Left ventricle myocardium superior (tissue), 1 donor: ENCODE measurements at places on chromosomes 12 and 14. TPM values are rescaled to one million over a fixed set of nuclear protein-coding genes. Genes with fewer than 3 reads are reported as not detected.

DNA sequence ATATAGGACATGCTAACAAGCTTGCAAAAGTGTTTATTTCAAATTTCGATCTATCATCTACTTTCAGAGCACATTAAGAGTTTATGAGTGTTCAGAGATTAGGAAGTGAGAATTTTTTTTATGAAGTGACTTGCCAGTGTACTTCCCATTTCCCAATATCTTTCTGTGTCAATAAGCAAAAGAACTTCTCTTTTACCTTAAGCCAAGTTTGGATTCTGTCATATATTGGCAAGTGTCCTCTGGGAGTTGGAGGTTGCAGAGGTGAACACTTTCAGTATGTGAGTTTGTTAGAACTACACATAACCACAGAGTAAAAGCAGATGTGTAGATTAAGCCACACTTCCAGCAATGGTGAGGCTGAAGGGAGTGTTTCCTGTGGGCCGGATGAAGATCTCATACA lies 16.6 kb upstream of the KLRF1 start:
- DNase-seq: no peak

- DNase-seq: peak; percentile 60
These were observed 536 bp upstream of the DAAM1 start for GRCh38 chr14:59187802-59188460.

- no peak for DNase-seq
These were observed 157.4 kb downstream of the FBXL14 start for GRCh38 chr12:1436981-1437380.

DNA sequence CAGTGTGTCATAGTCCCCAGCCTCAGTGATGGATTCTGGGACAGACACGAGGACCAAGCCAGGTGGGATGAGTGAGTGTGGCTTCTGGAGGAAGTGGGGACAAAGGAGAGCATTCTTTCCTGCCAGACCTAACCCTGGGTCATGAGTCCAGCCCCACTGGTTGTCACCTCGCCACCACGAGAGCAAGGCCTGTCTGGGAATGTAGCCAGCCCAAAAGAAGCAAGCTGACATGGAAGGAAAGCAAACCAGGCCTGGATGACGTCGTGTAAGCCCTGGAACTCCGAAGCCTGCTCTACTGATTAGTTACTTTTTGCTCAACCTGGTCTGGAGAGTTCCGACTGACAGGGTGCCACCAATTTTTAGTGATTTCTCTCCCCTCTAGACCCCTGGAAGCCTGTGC lies 105.9 kb downstream of the SINHCAF start:
- DNase-seq: no peak

DNA sequence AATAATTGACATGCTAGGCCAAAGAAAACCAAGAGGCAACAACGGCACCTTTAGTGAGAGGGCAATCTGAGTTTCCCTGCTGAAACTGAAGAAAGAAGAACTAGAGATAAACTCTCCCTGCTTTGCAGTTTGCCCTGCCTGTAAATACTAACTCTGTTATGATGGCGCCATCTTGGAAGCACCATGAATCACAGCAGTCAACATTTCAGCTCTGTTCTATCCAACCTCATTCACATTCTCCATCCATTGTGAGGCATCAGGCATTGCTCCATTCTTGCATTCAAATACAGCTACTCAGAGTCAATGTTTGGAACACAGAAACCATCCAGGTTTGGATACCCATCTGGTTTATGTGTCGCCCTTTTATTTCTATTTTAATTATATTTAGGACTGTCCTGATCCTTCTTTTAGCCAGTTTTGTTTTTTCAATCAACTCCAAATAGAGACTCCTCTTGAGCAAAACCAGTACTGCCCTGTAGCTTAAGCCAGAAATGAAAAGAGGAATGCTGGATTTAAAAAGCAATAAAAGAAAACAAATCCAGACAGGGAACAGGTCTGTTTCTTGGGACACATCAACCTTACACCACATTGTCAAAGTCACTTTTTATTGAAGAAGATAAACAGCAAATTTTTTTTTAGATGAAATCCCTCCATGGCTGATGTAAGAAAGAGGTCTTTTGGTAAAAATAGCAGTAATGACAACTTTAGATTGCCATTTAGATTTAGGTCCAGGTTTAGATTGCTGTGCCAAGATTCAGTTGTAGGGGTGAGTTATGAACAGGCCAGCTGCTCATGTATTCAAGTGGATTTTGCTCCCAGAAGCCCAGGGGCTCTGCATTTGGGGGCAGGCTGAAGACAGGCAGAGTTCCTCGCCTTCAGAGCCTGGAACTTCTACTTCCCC lies 33.3 kb upstream of the PPM1A start:
- no peak for DNase-seq

DNA sequence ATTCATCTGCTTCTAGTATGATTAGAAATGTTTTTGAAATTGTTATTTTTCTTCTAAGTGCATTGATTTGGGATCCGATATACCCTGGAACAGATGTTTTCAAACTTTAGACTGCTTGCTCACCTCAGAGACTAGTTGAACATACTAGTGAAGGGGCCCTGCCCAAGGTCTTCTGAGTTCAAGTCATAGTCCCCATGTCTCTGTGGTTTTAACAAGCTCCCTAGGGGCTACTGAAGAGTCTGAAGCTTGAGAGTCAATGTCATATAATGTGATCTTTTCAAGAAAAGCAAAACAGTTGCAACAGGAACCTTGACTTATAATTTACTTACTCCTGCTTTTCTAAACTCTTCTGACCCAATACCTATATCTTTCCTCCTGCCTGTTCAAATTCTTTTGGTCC lies 7.5 kb upstream of the UBE2N start:
- DNase-seq: no peak

DNA sequence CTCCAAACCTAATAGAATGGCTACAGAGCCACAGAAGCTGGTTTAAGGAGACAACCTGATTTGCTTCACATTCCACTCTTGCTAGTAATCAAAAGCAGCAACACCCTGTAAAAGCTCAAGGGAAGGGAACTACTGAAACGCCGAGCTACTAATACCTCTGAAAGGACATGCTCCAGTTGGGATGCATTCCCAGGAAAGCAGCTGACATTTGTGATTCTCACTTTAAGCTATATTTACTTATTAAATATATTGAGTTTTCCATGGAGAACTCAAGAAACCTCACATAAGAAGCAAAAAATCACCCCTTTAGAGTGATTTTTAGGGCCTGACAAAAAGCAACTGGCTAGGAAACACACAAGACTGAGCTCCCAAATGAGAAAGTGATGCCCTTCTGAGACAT lies 1073.0 kb upstream of the FLRT2 start:
- DNase-seq: no peak

- DNase-seq: peak; percentile 65
These were observed at the start of gene TMEM179 for GRCh38 chr14:104604458-104605449. TMEM179 (minus strand) TSS chr14:104604772; CDS start chr14:104604741, 31 bp downstream.

GRCh38 chr14:58288106-58288792 lies 10.1 kb upstream of the ARID4A start:
- no peak for DNase-seq

DNA sequence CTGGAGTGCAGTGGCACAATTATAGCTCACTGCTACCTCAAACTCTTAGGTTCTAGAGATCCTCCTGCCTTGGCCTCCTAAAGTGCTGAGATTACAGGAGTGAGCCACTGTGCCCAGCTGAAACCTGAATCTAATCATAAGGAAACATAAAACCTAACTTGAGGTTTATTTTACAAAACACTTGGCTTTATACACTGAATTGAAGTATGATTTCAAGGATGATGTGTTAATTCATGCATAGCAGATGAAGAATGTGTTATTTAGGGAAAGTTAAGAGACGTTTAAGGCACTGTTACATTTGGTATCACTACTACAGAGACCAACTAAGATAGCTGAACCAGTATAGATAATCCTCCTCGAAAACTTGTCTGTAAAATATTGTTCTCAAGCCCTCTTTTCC lies 6.4 kb downstream of the DICER1 start:
- no peak for DNase-seq

GRCh38 chr14:71328183-71328582 lies 420.9 kb downstream of the PCNX1 start:
- no peak for DNase-seq

- DNase-seq: no peak
These were observed 198.7 kb downstream of the DACT1 start for GRCh38 chr14:58836303-58836974.

GRCh38 chr14:100213587-100213955 lies 25.4 kb upstream of the YY1 start:
- no peak for DNase-seq

DNA sequence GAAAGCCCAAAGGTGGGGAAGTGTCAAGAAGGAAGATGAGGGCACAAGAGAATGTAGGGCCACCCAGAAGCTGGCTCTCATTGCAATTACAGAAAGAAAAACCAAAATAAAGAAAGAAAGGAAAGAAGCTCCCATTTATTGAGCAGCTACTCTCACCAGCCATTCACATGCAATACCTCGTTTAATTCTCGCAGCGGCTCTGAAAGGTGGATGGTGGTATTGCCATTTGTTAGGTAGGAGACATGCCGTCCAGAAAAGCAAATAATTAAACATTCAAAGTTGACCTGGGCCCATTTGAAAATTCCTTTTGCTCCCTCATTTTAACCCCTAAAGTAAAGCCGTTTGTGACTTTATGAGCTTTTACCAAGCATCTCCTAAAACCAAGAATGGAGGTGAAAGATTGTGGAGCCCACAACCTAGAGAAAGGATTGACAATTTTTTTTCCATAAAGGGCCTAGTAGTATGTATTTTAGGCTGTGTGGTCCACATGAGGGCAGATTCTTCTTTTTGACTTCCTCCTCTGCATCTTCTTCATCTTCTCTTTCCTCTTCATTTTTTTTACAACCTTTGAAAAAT lies 5.3 kb downstream of the SERPINA3 start:
- DNase-seq: no peak

DNA sequence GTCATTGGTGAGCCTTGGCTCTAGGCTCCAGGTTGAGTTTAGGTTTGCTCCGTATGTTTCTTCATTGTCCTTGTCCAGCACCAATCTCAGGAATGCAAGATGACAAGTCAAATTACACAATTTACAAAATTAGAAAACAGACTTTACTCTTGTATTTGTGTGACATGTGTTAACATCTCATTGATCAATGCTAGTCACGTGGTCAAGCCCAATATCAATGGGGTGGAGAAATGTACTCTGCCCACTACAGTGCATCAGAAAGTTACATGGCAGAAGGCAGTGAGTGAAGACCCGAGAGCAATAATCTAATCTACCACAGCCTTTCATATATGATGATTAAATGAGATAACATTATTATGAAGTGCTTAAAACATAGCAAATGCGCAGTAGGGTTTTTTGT lies 94.8 kb downstream of the ETNK1 start:
- no peak for DNase-seq

- no peak for DNase-seq
These were observed 88.5 kb upstream of the ANO4 start for GRCh38 chr12:100706033-100706432.

- DNase-seq: no peak
These were observed 211.1 kb upstream of the RGS6 start for GRCh38 chr14:71720978-71721624.

DNA sequence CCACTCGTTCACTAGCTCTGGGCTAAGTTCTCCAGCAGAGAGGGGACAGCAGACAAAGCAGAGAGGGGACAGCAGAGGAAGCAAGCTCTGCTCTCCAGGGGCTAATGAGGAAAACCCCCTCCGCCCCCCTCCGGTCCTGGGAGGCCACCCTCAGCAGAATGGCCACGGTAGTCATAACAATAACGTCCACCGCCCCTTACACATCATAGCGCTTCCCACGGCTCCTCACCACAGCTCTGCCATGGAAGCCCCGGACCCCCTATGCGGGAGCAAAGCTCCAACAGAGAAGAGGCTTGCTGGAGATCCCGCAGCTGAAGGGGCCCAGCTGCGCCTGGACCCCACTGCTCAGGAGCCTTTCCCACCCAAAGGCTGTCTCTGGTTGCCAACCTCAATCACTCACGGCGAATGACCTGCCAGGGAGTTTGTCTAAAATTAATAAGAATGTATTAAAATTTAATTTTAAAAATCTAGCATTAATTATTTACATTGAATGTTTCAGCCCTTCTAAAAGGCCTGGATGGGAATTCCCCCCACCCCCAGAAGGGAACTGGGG lies 17.4 kb downstream of the BEGAIN start:
- DNase-seq: no peak

GRCh38 chr12:26434299-26435068 lies 239.1 kb downstream of the SSPN start:
- DNase-seq: no peak

PRB2 gene
- total RNA-seq: not detected

KRT2 gene
- not detected for total RNA-seq

ANKRD33 gene
- not detected for total RNA-seq

IAPP gene
- total RNA-seq: not detected

MAP3K9 gene
- 1.6 TPM for total RNA-seq

SERPINA9 gene
- total RNA-seq: not detected

LRRC43 gene
- total RNA-seq: 1.4 TPM

HCAR1 gene
- total RNA-seq: 0.12 TPM

AHNAK2 gene
- 2.5 TPM for total RNA-seq

LRRC10 gene
- total RNA-seq: 50.8 TPM

TTC9 gene
- total RNA-seq: 0.67 TPM

RNASE2 gene
- total RNA-seq: 2.9 TPM

GZMH gene
- total RNA-seq: 0.47 TPM
